C1 segment of cervical spinal cord (tissue), 14 donors: ENCODE measurements at places on chromosomes 7 and 10.

DNA sequence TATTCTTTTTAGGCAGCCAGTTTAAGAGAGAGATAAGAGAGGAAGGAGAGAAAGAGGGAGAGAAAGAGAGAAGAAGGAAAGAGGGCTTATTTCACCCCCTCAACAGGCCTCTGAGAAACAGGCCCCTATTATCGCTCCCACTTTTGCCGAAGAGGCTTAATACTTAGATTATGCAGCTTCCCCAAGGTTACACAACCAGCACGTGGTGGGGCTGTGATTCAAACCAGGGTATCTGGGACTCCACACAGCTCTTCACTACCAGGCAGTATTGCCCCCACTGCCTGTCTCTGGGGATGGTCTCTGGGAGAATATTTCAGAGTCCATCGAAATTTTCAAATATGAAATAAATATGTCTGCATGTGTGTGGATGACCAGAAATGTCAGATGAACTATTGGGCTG is 3.0 kb downstream of the GIMAP1 start:
- no peak for DNase-seq

DNA sequence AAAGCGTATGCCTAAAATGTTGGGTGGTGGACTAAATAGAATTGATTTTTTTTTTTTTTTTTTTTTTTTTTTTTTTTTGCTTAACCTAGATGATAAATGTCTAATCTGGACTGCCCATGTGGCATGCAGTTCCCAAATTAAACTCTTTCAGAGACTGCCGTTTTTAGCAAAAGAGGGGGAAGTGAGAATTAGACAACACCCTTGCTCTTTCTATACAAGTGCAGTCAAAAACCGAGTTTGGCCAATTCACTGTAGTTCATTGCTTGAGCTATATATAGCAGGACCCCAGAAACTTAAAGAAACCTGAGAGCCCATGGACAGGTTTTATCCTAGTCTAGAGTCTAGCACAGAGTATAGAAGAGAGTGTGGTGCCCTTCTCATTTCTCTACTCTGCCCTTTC is 141.9 kb downstream of the GRM3 start:
- no peak for DNase-seq

DNA sequence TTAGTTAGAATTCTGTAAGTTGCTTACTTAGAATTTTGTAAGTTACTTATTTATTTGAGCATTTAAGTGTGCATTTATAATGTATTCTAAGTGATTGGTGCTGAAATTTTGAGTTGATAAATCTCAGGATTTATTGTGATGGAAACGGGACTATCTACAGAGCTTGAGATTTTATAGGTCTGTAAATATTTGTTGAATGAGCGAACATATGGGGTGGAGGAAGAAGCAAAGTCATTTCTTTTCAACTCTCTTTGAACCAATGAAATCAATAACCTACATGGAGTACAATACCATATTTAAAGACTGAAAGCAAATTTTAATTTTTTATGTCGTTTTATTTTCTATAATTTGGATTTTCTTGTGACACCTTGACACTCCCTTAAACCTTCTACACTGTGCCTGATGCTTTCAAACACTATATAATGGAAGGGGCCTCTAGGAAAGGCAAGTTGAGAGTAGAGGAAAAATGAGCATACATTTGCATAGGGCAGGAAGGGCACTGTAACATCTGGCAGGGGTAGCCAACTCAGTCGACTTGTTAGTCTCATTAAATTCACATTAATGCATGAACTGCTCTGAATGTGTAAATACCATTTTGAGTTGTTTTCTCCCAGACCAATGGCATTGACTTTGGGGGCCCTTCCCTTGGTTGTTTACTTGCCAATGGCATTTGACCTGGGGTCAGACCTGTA is 204.2 kb downstream of the DYNC1I1 start:
- no peak for DNase-seq

DNA sequence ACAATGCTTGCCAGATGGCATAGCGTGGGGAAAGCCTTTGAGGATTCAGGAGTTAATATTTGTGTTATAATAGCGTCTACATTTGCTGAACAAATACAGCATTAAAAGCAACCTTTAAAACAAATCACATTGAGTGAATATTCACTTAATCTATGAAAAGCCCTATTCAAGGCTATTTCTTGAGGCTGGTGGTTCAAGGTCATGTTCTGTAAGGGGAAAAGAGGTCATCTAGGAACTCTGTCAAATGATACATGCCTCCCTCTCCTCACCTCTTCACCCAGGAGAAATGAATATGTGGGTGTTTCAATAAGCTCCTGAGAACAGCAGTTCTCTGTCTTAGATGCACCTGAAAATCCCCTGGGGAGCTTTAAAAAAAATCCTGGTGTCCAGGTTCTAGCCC is 303.0 kb downstream of the ELMO1 start:
- no peak for DNase-seq

GRCh38 chr10:95391581-95392216 is 100.9 kb upstream of the PDLIM1 start:
- no peak for DNase-seq

- DNase-seq, result no peak
Observed at GRCh38 chr7:99004781-99005500, 126.6 kb downstream of the TRRAP start.

- DNase-seq, result no peak
Observed at GRCh38 chr7:36533717-36534116, 144.1 kb downstream of the ANLN start.

DNA sequence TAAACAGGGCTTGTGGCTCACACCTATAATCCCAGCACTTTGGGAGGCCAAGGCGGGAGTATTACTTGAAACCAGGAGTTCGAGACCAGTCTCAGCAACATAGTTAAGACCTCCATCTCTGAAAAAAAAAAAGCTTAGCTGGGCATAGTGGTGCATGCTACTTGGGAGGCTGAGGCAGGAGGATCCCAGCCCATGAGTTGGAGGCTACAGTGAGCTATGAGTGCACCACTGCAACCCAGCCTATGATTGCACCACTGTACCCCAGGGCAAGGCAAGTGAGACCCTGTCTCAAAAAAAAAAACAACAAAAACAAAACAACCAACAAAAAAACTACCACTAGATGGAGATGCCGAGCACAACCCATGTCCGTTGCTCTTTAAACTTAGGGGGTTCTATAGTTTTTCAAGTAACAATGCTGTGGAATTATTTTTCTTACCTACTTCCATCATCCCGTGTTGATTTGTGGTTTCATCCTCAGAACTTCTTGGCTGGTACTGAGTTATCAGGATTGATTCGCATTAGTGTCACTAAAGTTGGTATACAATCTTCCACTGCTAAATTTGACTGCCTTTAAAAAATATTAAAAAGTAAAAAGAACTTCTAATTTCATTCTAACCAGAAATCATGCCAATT is 12.2 kb upstream of the REPIN1 start:
- DNase-seq, result no peak

DNA sequence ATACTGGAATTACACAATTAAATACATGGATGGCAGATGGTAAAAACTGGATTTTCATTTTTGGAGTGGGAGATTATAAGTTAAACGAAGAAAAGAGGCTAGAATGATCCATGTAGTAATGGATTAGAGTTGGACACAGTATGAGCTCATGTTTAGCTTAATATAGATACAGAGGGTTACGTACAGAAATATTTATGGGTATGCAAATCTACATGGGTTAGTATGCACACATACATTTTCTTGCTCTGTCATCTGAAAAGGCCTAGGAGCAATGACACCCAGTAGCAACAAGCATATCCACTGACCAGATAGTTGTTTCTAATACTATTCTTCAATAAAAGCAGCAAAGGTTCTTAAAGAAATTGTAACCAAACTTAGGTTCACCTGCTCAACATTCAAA is 366.4 kb downstream of the SEMA3D start:
- DNase-seq, result no peak

DNA sequence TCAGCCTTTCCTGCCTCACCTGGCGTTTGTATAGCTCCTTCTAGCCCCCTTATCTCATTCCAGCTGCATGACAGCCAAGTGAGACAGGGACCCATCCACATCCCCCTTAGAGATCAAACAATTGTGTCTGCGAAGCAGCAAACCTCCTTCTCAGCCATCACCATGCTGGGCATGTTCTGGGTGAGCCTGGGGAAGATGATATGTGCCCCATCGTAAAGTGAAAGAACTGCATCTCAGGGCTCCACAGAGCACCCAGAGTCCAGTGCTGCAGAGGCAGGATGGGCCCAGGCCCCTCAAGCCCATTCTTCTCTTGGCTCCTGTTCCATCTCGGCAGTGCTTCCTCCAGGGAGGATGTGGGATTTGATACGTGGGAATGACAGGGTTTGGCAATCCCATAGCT is 43.2 kb downstream of the FIGNL1 start:
- DNase-seq, result no peak

GRCh38 chr10:43874984-43875383 is 226.3 kb upstream of the ZNF32 start:
- DNase-seq, result no peak

DNA sequence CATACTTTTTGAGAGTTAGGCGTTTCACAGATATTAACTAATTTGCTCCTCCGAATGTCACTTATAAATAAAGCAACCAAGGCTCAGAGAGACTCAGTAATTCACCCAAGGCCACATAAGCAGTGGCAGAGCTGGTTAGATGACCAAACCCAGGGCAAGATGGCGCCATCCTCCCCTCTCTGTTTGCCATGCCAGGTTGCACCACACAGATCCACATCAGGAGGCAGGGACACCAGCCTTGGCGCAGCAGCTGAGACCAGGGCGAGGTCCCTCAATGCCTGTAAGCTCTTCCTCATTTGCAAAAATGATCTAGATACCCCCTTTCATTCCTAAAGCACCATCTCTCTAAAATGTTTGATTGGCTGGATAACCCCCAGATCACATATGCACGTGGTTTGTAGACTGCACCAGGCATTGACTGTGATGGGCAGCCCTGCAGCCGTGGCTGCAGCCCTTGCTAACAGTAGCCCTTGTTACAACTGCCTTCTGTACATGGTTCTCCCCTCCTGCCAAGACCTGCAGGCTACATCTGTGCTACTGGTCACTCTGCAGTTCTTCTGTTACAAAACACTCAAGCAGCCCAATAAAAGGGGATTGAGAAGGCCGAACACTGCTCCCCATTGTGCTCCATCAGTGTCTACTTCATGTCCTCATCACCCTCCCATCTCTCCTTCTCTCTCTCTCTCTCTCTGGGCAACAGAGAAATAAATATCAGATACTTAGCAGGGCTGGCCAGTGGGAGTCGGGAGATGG is 298.6 kb downstream of the PRPF18 start:
- DNase-seq, result peak; percentile 64

DNA sequence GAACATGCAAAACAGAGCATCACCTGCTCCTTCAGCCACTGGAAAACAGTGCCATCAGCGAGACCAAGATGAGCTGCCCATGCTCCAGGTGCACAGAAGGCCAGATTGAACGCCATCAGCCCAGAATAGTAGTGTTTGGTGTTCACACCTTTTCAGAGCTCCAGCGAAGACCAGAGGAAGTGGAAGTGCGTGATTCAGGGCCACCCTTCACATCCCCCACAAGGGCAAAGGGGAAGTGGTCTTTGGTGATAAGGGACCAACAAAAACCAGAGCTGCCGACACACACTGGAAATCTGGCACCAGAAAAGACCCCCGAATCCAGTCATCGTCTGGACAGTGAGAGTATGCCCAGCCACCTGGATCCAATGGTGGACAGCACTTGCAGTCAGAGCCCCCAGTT is 29.5 kb upstream of the TMEM72 start:
- no peak for DNase-seq

GRCh38 chr7:2611401-2611800 is 20.4 kb upstream of the TTYH3 start:
- no peak for DNase-seq

GRCh38 chr10:95987685-95988426 is 55.5 kb upstream of the CCNJ start:
- DNase-seq, result no peak

DNA sequence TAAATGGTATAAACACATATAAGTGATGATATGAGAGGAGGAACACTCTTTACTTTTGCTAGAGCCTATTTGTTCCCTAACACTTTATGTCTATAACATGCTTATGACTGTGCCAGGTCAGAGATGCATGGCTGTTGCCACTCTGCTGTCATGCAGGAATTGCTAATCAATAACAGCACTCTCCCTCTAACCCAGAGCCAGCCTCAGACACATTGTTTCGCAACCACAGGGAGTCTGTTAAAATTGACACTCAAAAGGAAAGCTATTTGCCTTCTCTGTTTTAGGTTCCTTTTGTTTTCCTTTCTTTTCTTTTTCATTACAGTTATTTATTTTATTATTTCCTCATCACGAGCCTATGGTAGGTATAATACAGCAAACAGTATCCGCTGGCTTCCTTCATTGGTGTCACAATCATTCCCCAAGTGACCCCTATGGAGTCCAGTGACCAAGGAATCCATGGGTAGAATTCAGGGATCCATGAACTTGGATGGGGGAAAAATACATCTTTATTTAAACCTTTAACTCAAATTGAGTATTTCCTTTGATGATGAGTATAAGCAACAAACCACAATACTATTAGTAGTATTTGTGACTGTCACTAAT is 6.8 kb downstream of the PON2 start:
- no peak for DNase-seq

DNA sequence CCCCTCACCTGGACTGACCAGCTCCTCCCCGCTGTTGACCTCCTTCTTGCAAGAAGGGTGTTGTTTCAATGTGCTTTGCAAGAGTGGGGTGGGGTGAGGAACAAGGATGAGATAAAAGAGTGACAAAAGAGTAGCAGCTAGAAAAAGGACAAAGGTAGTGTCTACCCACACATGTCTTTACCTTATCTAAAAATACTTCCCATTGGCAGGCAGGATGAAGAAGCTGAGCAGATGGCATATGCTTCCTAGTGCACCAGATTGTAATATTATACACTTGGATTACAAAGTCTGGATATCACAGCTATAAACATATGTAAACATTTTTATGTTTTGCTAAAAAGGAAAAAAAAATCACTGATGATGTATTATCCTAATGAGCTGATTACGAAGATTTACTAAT is 34.5 kb downstream of the CHN2 start:
- DNase-seq, result no peak

DNA sequence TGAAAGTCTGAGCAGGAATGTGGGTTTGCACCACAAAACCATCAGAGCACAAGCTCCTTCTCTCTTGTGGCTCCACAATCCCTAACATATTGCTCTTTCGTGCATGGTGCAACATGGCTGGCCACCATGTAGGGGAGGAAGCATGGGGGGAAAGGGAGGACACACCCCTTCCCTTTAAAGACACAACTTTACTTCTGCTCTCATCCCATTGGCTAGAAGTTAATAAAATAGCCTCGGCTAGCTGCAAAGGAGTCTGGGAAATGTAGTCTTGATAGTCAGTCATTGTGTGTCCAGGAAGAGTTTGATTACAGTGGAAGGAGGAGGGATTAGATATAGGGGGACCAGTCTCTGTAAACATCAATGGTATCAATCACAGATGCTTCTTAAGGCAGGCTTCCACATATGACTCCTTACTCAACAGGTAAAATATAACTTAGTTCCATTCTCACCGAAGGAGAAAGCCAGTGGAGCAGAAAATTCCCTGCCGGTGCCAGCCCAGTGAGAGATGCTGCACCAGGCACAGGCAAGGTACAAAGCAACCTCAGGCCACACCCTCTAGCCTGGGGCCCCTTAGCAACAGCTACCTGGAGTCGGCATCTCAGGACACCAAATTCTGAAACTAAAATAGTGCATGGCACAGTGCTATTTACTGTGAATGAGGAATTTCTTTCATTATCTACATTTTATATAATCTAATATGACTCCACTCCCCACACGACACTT is 124.7 kb upstream of the CTBP2 start:
- DNase-seq, result no peak

- no peak for DNase-seq
Observed at GRCh38 chr10:94315975-94316464, 46.7 kb downstream of the NOC3L start.

- DNase-seq, result no peak
Observed at GRCh38 chr10:19048891-19049290, 290 bp downstream of the MALRD1 start.

- no peak for DNase-seq
Observed at GRCh38 chr10:70457759-70458305, 16.4 kb upstream of the NODAL start.

GRCh38 chr7:99499371-99499720 is 735 bp downstream of the ZNF394 start:
- no peak for DNase-seq
